Glomerular endothelial cell (primary cell): ENCODE measurements at places on chromosomes 6 and 20.

DNA sequence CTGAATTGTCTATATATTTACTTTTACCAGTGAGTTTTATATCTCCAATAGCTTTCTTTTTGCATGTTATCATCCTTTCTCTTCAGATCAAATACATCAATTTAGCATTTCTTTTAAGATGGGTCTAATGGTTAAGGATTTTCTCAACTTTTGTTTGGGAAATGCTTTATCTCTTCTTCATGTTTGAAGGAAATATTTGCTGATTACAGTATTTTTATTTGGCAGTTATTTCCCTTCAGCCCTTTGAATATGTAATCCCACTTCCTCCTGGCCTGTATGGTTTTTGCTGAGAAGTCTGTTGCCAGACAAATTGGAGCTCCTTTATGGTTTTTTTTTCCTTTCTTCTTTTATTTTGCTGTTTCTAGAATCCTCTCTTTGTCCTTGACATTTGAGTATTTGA, 6.7 kb upstream of the CST9L start:
- DNase-seq, result no peak

DNA sequence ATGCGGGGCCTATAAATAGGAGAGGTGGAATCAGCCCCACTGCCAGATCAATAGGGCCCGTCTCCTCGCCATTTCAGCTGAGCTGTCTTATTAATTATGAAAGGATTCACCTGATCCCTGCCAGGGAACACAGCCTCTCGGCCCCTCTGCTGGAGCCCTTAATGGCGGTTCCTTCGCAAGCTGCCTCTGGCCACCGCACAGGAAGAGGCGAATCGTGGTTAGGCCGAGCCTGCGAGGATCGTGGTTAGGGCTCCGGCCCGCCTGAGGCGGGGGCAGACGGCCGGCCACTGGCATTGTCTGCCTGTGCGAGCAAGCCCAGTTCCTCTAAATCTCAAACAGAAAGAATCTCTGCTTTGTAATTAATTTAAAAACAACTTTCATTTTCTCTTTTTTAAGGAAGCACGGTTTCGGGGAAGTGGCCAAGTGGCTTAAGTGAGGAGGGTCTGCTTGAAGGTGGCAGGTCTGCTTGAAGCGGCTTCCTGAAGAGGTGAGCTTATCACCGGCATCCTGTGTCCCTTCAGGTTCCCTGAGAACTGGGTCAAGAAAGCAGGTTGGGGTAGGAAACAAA, 9.2 kb downstream of the NRN1 start:
- DNase-seq, result no peak

- DNase-seq, result no peak
These were observed 332.6 kb upstream of the EPHA7 start for GRCh38 chr6:93751969-93752368.

GRCh38 chr6:170076466-170077165, 214.3 kb downstream of the DLL1 start:
- DNase-seq, result no peak

DNA sequence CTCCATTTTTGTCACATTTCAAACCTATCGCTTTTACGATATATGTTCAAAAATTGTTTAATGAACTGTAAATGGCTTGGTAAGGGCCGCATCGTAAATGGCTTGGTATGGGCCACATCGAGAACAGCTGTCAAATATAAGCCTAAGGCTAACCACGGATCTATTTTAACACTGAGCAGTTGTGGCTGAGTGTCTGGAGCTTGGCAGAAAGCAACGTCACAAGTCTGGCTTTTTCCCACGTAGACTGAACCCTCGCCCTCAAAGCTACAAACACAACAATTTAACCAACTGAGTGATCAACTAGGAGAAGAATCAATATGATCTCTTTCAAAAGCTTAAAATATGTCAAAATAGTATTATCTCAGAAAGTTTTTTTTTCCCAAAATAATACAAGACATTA, 71.4 kb upstream of the PRSS16 start:
- no peak for DNase-seq

- no peak for DNase-seq
These were observed 143.5 kb upstream of the SUPT3H start for GRCh38 chr6:45521226-45521625.
